ENCODE measurements at places on chromosomes 1 and 21.

DNA sequence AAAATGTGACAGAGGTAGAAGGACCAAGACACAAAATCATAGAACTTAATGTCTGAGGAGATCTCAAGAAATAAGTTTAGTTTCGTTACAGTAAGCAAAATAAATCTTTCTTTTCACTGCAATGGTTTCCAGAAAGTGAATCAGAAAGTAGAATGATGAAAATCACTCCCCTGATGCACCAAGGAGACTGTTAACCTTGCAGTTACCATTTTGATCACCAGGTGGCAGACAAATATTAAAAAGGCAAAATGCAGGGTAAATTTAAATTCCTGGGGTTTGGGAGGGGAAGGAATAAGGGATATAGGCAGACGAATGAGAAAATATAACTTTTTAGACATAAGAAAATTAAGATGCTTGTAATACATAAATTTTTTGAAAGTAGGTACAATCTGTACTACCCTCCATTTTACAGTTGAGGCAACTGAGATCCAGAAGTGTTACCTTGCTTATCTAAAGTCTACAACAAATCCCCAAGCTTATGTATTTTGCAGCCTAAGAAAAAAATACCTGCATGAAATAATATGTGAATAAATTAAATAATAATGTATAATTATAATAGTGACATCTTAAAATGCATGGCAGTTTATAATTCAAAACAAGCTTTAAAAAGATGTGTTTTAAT, 253.2 kb downstream of the CRB1 start:
- DNase-seq = peak; percentile 3

DNA sequence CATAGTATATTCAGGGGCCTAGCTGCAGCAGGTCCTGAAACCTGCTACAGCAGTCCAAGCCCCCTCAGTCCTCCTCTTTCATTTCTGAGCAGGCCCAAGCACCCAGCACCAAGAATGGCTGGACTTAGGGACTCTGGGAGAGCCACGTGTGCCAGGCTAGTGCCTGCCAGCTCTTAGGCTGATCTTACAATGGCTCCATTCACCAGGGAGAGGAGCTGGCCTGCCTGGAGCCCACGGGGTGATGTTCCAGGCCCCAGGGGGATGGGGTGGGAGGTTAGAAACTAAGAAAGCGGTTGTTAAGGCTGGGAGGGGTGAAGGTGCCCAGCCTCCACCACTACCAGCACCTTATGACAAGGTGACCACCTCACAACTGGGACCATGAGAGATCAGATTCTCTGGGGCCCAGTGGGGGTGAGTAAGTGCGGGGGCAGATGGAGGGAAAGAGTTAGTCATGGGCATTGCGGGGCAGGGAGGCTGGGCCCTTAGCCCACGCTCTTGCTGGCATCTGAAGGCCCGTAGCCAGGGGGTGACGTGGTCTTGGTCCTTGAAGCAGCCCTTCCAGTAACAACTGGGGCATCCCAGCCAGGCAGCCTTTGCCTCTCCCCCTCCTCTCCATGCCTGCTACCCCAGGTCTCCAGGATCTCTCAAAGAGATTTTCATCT, 30.3 kb upstream of the CLIC4 start:
- DNase-seq = no peak

DNA sequence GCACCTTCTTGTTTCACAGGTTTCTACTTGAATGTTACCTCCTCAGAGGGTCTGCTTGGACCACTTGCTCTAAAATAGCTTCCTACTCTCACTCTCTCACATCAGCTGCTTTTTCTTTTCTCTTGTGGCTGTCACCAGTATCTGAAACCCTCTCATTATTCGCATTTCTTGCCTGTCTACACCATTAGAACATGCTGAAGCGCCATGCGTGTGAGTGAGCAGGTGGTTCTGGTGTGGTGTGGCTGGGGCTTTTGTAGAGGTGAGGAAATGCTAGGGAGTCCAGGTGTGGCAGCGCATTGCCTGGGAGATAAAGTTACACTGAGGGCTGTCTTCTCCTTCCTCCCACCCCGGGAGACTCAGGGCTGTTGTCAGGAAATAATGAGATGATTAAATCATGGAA, 4.1 kb downstream of the ZNF362 start:
- no peak for DNase-seq

GRCh38 chr1:11301601-11302000, 28.6 kb downstream of the UBIAD1 start:
- no peak for DNase-seq

Measured in stimulated activated CD4-positive, alpha-beta T cell treated with anti-CD3 and anti-CD28 coated beads, Interleukin-2, amount 100 ng/mL, for 4 hours (primary cell).